Cerebellar nuclear complex (tissue), 1 donor: ENCODE measurements at places on chromosomes 6 and 20.

DNA sequence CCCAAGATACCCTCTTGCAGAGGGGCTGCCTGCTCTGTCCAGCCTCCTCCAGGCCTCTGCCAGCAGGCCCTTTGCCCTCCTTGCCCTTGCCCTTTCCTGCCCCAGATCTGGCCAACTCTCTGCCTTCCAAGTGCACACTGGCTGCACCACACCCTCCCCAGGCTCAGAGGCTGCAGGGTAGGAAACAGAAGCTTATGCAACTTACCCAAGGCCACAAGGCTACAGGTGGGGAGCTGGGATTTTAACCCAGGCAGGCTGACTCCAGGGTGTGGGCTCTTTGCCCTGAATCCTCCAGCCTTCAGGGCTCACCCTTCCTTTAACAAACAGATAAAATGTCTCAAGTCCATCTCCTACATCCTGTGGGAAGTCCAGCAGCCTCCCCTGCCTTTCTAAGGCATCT, 14.5 kb upstream of the TRAF3IP2 start:
- no peak for DNase-seq

GRCh38 chr6:163062790-163063189, 335.0 kb downstream of the PACRG start:
- no peak for DNase-seq

DNA sequence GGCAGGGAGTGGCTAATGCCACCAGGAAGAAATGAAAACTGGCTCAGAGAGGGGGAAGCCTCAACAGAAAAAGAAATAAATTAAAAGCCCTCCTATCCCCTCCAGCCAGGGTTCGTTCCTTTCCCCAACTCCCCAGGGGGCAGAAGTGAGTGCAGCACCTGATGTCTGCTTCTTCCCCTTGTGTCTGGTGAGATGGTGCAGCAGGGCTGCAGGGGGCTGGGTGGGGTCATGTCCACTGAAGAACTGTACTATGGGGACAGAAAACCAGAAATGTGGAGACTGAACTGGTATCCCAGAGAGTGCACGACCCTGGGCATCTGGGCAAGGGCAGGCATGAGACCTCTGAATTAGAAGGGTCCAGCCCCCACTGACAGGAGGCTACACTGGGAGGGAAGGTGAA, 4.0 kb downstream of the EGFL8 start:
- no peak for DNase-seq

- DNase-seq: no peak
Observed at GRCh38 chr20:50394569-50394968, 115.6 kb upstream of the PTPN1 start.

DNA sequence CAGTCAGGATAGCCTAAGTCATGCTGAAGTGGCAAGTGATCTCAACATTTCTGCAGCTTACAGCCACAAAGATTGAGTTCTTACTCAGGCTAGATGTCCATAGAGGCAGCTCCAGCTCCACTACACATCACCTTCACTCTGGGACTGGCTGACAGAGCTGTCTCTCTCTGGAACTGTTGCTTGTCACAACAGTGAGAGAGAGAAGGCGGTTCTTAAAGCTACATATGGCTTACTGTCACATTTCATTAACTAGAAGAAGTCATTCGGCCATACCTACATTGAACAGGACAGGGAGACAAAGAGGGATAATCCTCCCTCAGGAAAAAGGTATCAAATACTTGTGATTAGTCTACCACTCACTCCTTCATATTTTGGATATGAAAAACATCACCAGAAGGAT, 914.9 kb upstream of the FLRT3 start:
- peak; percentile 34 for DNase-seq

GRCh38 chr6:108927927-108928326, 79.7 kb downstream of the ARMC2 start:
- DNase-seq: no peak

- no peak for DNase-seq
Observed at GRCh38 chr6:46983007-46983411, 59.1 kb downstream of the ADGRF1 start.
